Panc1 (cell line): ENCODE measurements at places on chromosomes 6 and 20. TPM values are rescaled to one million over a fixed set of nuclear protein-coding genes. Genes with fewer than 3 reads are reported as not detected.

Gene PLEKHG1
- 4.0 TPM for total RNA-seq

Gene MOXD1
- 0.21 TPM for total RNA-seq

Gene GINS1
- total RNA-seq, result 36.0 TPM

Gene BNIP5
- total RNA-seq, result not detected
